Astrocyte of the spinal cord (primary cell): ENCODE measurements at places on chromosomes 13 and 19.

- no peak for DNase-seq
Observed at GRCh38 chr13:99404005-99404755, 97.0 kb upstream of the GPR183 start.

DNA sequence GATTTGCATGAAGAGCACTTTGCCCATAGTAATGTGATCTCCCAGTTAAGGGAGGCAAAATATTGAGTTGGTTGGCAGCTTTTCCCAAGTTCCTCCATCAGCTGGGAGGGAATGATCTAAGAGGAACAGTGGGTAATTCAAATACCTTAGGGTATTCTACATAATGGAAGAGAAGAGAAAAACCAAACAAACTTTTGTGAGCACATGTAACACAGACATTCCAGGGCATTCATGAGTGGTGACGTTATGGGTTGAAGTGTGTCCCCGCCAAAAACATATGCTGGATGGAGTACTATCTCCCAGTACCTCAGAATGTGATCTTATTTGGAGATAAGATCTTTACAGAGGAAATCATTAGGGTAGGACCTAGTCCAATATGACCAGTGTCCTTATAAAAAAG, 220.1 kb downstream of the FOXO1 start:
- DNase-seq, result peak; percentile 37

DNA sequence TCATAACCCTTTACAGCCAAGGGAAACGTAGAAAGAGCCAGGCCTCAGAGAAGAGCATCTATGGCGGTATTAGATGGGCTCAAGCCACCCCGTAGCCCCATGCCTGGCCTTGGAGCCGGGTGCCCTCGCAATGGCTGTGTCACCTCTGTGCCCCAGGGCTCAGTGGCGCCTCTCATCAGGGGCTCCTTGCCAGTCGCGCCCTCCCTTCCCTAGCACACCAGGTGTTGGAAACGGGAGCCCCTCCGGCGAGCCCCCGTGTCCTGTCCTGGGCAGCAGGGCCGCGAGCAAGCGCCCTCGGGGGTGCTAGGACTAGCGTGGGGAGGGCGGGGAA, 453 bp downstream of the ZNF256 start:
- DNase-seq, result no peak

DNA sequence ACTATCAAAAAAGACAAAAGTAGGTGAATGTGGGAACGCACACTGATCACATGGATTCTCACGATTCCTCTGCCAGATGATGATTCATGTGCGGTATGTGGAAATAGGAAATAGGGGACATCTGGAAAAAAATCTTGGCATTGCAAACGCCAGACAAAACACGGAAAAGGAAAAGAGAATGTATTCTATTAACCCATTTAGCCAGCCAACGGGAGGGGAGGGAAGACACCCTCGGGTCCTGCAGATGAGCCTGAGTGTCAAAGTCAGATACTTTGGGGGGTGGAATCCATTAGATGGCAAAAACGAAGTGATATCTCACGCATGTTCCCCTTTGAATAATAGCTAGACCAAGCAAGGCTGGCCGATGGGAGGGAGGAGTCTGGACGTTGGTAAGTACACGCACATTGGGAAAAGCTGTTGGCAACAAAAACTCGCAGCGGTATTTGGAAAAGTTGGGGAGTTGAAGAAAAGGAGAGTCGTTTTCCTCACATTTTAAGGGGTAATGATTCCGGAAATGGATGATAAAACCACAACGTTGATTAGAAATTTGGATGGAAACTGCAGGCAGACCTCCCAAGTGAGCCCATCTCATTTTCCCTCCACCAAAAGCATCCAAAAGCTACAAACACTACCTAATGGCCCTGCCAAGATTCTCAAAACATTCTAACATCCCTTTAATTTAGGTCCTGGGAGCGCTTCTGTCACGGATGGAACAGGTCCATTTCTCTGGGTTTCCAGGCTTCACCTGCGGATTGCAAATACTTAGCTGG, 73.6 kb downstream of the COL4A1 start:
- peak; percentile 66 for DNase-seq

DNA sequence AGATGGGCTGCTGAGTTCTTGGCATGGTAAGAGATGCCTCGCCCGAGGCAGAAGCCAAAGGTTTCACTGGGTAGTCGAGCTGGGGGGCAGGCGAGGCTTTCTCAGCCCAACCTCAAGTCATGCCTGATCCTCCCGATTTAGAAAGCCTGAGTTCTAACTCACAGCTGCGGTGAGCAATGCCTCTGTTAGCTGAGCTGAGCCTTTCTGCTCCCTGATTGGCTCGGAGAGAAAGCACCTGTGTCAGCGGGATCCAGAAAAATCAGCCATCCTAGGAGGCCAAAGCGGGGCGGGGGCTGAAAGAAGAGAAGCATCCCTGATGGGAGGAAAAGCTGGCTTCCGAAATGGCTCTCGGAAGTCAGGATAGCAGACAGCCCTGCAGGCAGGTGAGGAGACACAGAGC, 44.7 kb downstream of the CACNA1A start:
- no peak for DNase-seq
